Stomach (tissue), 19 donors: ENCODE measurements at places on chromosomes 6 and 20. TPM values are rescaled to one million over a fixed set of nuclear protein-coding genes. Genes with fewer than 3 reads are reported as not detected.

GRCh38 chr6:112257178-112257855 is 3.0 kb upstream of the LAMA4 start:
- DNase-seq: no peak
- H3K4me3 ChIP-seq: no peak overlapping the region
- no peaks in the 10 kb centered on the region for H3K27me3 ChIP-seq
- no peak overlapping the region for H3K27ac ChIP-seq
- peaks cover 8% of the 10 kb centered on the region for H3K4me1 ChIP-seq

DNA sequence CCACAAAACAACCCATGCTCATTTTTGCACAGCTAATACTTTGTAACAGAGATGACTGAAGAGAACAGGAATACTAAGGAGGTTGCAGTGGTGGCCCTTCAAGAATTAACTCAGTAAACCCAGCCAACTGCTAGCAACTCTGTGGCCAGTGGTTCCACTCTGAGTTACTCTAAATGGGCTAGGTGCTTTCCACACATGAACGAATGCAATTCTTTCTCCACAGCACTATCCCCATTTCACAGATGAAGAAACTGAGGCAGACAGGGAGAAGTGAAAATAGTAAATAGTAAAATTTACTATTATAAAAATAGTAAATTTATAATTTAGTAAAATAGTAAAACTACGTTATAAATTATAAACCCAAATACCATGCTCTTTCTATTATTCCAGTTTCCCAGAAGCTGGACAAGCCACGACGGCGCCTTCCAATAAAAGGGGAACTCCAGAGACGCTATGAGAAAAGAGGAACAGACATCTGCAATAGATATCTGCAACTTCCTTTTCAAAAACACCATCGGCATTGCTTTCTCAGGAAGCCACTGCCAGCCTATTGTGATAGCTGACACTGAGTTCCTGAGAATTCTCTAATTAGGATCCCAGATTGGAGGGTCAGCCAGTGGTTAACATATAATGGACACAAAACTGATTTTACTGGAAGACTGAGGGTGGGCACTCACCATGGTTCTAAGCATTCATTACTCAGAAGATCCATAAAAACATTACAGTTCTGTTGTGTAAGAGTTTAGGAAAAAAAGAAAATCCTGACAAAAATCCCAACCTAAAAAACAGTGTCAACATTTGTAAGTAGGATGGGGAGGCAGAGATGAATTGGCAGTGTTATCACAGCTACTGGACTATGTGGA is 16.2 kb downstream of the FKBP1A start:
- no peaks in the 10 kb centered on the region for H3K27me3 ChIP-seq
- H3K4me3 ChIP-seq: no peak overlapping the region
- H3K27ac ChIP-seq: peak overlapping the region; percentile 33
- no peak for DNase-seq

DNA sequence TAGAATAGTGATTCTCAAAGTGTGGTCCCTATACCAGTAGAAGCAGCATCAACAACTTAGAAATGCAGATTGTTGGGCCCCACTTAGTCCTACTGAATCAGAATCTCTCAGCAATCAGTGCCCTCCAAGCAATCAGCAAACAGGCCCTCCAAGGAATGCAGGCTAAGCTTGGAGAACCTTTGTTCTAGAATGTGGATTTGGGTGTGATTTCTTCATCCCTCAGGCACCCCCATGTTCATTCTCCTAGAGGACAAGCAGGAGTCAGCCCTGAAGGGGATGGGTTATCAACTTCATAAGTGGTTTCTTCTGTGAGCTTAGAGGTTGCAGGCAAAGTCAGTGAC is 40.5 kb upstream of the TAF8 start:
- H3K36me3 ChIP-seq: peaks cover 8% of the 10 kb centered on the region
- no peak for DNase-seq
- H3K27me3 ChIP-seq: no peaks in the 10 kb centered on the region
- peaks cover 6% of the 10 kb centered on the region for H3K4me1 ChIP-seq
- no peak overlapping the region for H3K27ac ChIP-seq

- DNase-seq: no peak
- peaks cover 16% of the 10 kb centered on the region for H3K27me3 ChIP-seq
- H3K27ac ChIP-seq: no peak overlapping the region
- no peaks in the 10 kb centered on the region for H3K4me1 ChIP-seq
Observed at GRCh38 chr20:29306390-29307072, 1950.9 kb upstream of the DEFB115 start.

GRCh38 chr20:58389324-58389967 is 417 bp downstream of the VAPB start:
- peaks cover 6% of the 10 kb centered on the region for H3K27me3 ChIP-seq
- DNase-seq: peak; percentile 82
- peak overlapping the region; percentile 70 for H3K4me3 ChIP-seq
- peaks cover 26% of the 10 kb centered on the region for H3K4me1 ChIP-seq
- H3K36me3 ChIP-seq: peaks cover 11% of the 10 kb centered on the region

DNA sequence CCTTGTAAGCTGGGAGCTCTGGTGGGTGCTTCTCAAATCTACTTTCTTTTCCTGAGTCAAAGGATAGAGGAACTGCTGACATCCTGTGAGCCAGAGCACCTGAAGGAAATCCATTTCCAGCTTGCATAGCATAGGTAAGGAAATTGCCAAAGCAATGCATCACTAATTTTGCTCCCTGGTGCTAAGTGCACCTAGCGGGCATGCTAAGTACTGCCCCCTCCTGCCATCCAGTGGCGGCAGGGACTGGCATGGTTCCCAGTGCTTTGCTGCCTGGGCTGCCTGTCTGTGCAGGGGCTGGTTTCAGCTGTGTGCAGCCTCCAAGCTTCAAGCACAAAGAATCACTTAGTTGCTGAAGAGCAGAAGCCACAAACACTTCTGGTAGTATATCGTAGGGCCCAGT is 63.9 kb downstream of the FARS2 start:
- H3K4me1 ChIP-seq: no peaks in the 10 kb centered on the region
- H3K27me3 ChIP-seq: no peaks in the 10 kb centered on the region
- peaks cover 12% of the 10 kb centered on the region for H3K36me3 ChIP-seq
- no peak for DNase-seq

DNA sequence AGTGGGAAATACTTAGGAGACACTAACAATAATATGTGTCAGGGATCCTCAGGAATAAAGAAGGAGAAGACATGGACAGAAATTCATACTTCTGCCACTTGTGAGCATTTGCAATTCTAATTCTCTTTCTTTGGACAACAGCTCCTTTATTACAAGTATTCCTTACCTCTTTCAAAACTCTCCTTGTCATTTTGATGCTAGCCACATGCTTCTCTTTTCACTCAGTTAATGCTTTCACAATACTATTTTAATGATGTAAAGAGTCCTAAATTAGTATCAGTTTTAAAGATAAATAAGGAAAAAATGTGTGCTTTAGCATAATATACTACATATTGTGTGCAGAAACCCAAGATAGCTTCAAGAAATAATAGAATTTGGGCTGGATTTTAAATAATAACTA is 62.5 kb downstream of the AHI1 start:
- DNase-seq: no peak
- no peak overlapping the region for H3K27ac ChIP-seq
- H3K27me3 ChIP-seq: no peaks in the 10 kb centered on the region
- H3K4me3 ChIP-seq: no peak overlapping the region
- peaks cover 4% of the 10 kb centered on the region for H3K36me3 ChIP-seq

GRCh38 chr6:106448000-106448426 is 87.5 kb downstream of the CRYBG1 start:
- no peaks in the 10 kb centered on the region for H3K4me1 ChIP-seq
- no peak for DNase-seq
- no peak overlapping the region for H3K27ac ChIP-seq
- H3K36me3 ChIP-seq: no peaks in the 10 kb centered on the region
- no peaks in the 10 kb centered on the region for H3K27me3 ChIP-seq
- H3K4me3 ChIP-seq: no peak overlapping the region

The EPHA7 gene
- polyA plus RNA-seq: 0.56 TPM

GRCh38 chr20:60031107-60031506 is 72.9 kb downstream of the CDH26 start:
- H3K36me3 ChIP-seq: no peaks in the 10 kb centered on the region
- H3K27ac ChIP-seq: no peak overlapping the region
- peaks cover 3% of the 10 kb centered on the region for H3K4me1 ChIP-seq
- no peak overlapping the region for H3K4me3 ChIP-seq
- DNase-seq: no peak

GRCh38 chr6:30067460-30068139 is 602 bp downstream of the PPP1R11 start:
- H3K4me3 ChIP-seq: peak overlapping the region; percentile 67
- peaks cover 60% of the 10 kb centered on the region for H3K4me1 ChIP-seq
- H3K27me3 ChIP-seq: no peaks in the 10 kb centered on the region
- peak overlapping the region; percentile 71 for H3K27ac ChIP-seq
- peaks cover 37% of the 10 kb centered on the region for H3K36me3 ChIP-seq

DNA sequence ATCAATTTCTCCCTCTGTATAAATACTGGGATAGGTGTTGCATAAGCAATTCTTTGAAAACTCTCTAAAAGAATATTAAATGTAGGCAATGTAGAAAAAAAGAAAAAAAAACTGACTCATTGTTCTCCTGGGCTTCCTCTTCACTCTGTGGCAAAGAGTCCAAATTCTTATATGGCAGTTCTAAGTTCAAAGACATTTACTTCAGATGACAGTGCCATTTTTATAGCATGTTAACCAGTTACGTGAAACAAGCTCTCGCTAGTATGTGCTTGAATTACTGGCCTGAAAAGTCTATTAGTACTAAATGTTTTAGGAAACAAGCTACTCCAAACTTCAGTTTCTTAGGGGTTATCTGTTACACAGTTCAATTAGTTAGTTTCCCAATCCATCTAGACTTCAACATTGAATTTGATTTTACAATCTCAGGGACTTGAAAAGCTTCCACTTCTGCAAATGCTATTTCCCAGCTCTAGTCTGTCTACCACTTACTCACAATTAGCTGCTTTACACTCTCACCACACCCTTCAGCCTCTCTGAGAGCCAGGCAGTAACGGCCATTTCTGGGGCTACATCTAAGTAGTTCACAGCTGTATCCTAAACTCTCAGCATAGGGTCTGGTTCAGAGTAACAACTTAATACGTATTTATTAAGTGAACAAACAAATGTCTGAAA is 100.4 kb downstream of the OGFRL1 start:
- no peak overlapping the region for H3K27ac ChIP-seq
- DNase-seq: no peak
- H3K27me3 ChIP-seq: no peaks in the 10 kb centered on the region
- H3K4me3 ChIP-seq: no peak overlapping the region
- peaks cover 72% of the 10 kb centered on the region for H3K4me1 ChIP-seq

DNA sequence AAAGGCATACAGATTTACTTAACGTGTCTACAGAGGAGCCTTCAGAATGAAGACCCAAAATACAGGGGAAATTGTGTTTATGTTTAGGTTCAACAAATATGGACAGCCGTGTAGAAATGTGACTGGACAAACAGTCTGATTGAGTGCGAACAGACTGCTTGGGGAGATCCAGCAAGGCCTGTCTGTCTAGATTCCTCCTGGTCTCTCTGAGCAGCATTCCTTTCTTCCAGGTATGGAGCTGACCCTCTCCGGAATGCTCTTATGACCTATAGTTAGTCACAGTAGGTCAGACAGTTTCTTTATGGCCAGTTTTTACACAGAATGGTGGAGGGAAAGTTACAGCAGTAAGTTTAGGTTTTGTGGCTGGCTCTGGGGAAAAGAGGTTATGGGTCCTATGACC is 9.0 kb downstream of the RIN2 start:
- H3K27ac ChIP-seq: no peak overlapping the region
- H3K4me3 ChIP-seq: no peak overlapping the region
- H3K36me3 ChIP-seq: no peaks in the 10 kb centered on the region
- H3K27me3 ChIP-seq: no peaks in the 10 kb centered on the region

- no peak overlapping the region for H3K27ac ChIP-seq
- no peak overlapping the region for H3K4me3 ChIP-seq
- H3K36me3 ChIP-seq: peaks cover 23% of the 10 kb centered on the region
- H3K27me3 ChIP-seq: no peaks in the 10 kb centered on the region
- no peak for DNase-seq
Observed at GRCh38 chr20:47733892-47734291, 51.4 kb downstream of the SULF2 start.

GRCh38 chr20:62970307-62971210 is 18.1 kb downstream of the SLC17A9 start:
- DNase-seq: no peak
- H3K4me3 ChIP-seq: no peak overlapping the region
- H3K36me3 ChIP-seq: peaks cover 21% of the 10 kb centered on the region
- no peak overlapping the region for H3K27ac ChIP-seq
- peaks cover 18% of the 10 kb centered on the region for H3K4me1 ChIP-seq

DNA sequence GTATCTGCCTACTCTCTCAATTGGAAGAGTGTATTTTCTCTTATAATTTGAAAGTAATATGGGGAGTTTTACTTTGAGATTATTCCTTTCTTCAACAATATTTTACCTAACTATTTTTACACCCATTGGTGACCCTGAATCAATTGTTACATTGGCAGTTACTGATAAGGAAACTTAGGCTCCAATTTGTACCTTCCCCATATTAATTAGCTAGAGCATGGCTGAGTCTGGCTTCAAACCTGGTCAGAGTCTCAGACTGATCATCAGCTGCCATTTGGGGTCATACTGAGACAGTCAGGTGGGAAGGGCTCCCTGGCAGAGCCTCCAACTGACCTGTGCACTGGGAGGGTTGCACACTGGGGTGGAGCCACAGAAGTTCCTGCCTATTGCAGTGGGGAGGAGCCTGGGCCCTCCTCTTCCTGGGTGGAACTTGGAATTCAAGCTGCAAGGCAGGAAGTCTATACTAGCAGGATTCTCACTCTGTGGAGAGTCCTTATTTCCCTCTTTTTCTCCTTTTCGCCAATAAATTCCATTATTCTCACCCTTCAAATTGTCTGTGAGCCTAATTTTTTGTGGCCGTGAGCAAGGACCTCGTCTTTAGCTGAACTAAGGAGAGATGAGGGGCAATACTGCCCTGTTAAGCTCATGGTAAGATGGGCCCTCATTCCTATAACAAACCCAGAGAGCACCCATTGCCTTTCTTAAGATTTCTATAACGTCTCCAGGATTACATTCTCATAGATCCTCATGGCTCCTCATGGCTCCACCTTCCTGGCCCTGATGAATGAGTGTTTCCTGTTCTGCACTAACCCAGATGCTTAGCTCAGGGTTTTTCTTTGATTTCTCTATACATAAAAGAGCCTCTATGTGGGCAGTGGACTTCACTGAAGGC is 285.1 kb downstream of the ADGB start:
- no peaks in the 10 kb centered on the region for H3K27me3 ChIP-seq
- no peak overlapping the region for H3K4me3 ChIP-seq
- DNase-seq: no peak
- H3K36me3 ChIP-seq: no peaks in the 10 kb centered on the region
